Activated T-helper 2 cell treated with anti-CD3 and anti-CD28 coated beads, Interferon-gamma antibody, Interleukin-2, Interleukin-4, amounts not matched to agents 10 μg/mL and 5 μg/mL and 100 μg/mL, durations not matched to agents 14 hours and 24 hours and 36 hours (primary cell): ENCODE measurements at places on chromosomes 2 and 18.

- no peak for DNase-seq
These were observed 43.5 kb downstream of the DOK6 start for GRCh38 chr18:69444221-69444620.

GRCh38 chr2:66153941-66154340, 281.0 kb upstream of the MEIS1 start:
- DNase-seq, result no peak

GRCh38 chr2:319059-319600, 31.2 kb upstream of the ALKAL2 start:
- no peak for DNase-seq

- DNase-seq, result no peak
These were observed 327.6 kb downstream of the TDRD15 start for GRCh38 chr2:21451403-21451802.

DNA sequence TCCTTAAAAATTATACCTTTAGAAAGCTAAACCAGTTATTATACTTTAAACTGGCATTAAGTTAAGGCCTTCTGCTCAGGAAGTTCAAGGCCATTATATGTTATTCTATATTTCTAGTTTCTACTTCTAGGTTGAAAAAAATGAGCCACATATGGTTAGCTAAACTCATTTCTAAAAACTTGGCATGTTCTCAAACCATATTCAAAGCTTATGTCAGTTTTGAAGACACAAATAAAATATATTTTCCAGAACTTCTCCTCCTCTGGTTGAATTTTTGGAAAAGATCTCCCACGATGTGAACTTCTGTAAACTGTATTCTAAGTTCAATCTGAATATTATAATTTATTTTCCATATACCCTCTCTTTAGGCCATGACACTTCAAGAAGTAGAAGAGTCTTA, 103.5 kb downstream of the NYAP2 start:
- no peak for DNase-seq
